Stimulated activated CD4-positive, alpha-beta T cell treated with anti-CD3 and anti-CD28 coated beads, TNF-alpha, amount 100 ng/mL, for 1 hour (primary cell): ENCODE measurements at places on chromosomes 1 and 21.
A peak's percentile ranks its signal among the peaks of the same experiment; 100 is the strongest.

DNA sequence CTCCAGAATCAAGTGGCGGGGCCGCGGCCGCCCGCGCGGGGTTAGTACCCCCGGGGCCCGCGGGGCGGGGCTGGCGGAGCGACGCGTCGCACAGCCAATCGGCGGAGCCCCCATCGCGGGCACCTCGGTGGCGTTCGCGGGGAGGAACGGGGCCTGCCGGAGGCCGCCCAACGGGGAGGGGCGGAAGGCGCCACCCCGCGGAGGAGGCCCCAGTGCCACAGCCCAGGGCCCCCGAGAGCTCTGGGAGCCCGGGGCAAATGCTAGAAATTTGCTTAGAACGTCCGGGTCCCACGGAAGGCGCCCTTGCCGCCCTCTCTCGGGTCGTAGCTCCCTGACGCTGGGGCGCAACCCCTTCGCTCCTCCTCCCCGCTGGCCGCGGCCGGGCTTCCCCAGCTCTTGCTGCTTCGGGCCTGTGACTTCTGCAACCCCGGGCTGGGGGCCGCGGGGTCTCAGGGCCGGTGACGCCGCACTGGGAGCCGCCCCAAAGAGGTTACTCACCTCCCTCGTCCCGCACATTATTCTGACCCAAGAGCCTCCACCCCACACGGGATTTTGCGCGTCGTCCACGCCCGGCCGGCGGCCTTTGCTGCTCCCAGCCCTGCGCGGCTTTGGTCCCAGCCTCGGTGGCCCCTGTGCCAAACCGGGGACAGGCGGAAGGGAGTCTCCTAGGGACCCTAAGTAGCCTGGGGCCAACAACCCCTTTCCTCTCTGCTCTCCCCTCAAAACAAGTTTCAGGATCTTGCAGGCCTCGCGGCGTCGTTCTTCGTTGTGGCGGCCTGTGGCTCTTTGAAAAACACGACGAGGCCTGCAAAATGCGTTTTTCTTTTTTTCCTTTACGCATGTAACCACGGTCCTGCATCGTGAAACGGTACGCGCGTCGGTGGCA lies at the start of gene RUNX3:
RUNX3 (minus strand) TSS at position 17 of the 886 bp plus-strand sequence. CDS start 408 bp downstream, outside the sequence.
- DNase-seq, result peak; percentile 86

- DNase-seq, result no peak
Measured at GRCh38 chr1:171279678-171280077, 31.4 kb downstream of the FMO1 start.

- no peak for DNase-seq
Measured at GRCh38 chr1:230246551-230246950, 179.5 kb downstream of the GALNT2 start.

- no peak for DNase-seq
Measured at GRCh38 chr1:72777918-72778317, 495.6 kb upstream of the NEGR1 start.

DNA sequence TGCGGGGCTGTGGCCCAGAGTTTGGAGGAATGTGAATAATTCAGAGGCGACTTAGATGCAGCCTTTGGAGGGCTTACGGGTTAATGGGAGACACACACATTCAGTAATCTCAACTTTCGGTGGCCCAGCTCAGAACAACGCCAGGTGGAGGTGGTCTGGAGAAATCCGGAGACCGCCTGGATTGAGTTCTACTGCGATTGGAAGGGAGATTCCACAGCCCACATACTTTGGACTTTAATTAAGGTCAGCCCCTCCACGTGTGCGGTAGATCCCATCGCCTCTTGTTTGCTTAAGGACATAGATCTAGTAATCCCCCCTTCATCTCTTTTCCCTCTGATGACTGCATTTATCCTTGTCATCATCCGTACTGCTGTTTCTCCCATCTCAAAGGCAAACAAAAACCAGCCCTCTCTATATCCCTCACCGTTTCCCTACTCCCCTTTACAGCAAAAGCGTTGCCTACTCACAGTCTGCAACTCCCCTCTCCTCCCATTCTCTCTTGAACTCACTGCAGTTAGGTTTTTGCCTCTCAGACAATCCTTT lies 720 bp upstream of the BSDC1 start:
- DNase-seq, result no peak

GRCh38 chr1:26701266-26701994 lies 5.6 kb downstream of the ARID1A start:
- DNase-seq, result no peak

GRCh38 chr1:177973585-177973984 lies 3.7 kb upstream of the SEC16B start:
- no peak for DNase-seq

GRCh38 chr1:115495625-115496024 lies 146.1 kb upstream of the VANGL1 start:
- DNase-seq, result no peak

- DNase-seq, result no peak
Measured at GRCh38 chr1:68151690-68152089, 80.6 kb downstream of the WLS start.

GRCh38 chr21:46655230-46655629 lies 19.8 kb downstream of the PRMT2 start:
- DNase-seq, result no peak

- no peak for DNase-seq
Measured at GRCh38 chr1:207342332-207342731, 20.9 kb downstream of the CD55 start.

DNA sequence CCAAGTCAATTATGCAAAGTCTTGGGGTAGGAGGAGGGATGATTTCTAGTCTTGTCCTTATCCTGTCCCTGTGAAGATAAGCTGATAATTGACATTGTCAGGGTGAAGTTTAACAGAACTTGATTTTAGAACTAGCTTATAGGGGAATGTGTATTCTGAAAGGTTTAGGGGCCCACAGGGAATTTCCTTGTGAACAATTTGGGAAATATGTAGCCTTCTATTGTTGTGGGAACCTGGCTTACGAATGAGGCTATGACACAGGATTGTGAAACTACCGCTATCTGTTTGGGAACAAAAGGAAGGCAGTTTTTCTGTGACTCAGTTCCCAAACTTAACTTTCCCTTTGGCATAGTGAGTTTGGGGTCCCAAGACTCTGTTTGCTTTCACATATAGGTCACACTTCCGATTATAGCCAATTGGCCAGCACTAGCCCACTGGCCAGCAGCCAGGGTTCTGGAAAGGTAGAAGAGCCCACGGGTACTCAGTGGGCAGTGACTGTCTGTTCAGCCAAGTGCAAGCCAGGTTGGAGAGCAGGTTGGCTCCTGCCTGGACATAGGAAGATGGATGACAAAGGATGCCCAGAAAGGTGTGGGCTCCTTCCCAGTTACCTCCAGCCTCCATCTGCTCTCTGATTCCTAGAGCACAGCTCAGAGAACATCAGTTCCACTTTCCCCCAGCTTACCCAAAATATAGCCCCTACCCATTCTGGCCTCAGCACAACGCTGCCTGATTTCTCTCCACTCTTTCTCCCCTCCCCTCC lies 35.5 kb downstream of the H3-3A start:
- no peak for DNase-seq

DNA sequence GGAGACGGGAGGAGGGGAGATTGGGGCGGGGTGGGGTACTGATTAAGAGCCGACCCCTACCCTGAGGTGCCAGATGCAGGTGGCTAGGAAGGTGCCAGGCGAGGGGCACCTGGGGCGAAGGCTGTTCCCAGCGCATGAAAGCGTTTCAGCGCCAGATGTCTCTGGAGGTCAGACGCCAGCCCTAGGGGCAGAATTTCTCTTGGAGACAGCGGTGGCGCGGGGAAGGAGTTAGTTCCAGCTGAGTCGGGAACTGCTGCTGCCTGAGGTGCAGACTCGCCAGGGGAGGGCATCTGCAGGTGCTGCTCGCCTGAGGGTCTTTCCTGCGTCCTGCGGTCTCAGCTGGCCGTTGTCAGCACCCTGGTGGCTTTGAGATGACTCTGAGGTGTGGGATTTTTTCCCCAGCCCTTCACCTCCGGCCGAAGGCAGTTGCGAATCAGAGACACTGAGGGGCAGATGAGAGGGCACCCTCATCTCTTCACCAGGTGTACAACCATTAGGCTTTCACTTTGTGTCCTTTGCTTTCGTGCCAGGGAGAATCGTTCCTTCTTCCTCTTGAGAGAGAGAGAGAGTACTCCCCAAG lies 539 bp downstream of the CGN start:
- DNase-seq, result peak; percentile 4

GRCh38 chr1:23149114-23149513 lies 19.5 kb downstream of the LUZP1 start:
- no peak for DNase-seq

- DNase-seq, result no peak
Measured at GRCh38 chr1:185775501-185775900, 41.3 kb downstream of the HMCN1 start.

GRCh38 chr1:53398576-53399365 lies 60.4 kb upstream of the DMRTB1 start:
- no peak for DNase-seq

DNA sequence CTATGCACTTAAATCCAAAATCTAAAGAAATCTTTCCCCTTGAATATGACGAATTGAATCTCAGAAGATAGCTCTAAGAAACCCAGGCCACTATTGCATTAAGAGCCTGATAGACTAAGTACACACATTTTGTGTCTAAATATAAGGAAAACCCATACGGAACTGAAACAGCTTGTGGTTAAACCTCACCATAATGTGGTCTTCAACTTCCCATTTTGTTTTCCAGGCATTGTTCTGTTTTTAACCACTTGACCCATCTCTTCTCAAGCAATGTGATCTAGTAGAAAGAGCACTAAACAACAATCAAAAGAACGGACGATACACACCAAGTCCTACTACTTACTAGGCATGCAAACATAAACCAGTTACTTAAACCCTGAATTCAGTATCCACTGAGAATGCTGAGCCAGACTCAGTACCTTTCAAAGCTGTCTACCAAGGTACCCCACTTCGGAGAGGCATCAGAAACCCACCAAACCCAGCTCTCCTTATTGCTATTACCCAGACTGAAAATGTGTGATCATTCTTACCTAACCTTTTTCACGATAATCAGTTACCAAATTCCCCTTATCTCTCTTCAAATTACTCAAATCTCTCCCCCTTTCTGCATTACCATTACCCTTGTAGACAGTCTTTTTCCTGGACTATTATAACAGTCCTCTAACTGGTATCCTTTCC lies 12.8 kb downstream of the OTUD7B start:
- DNase-seq, result no peak

GRCh38 chr1:29635501-29636263 lies 399.4 kb downstream of the PTPRU start:
- no peak for DNase-seq

- no peak for DNase-seq
Measured at GRCh38 chr1:50271968-50272578, 151.2 kb downstream of the DMRTA2 start.

GRCh38 chr1:229392936-229393335 lies 41.0 kb downstream of the ACTA1 start:
- DNase-seq, result no peak

DNA sequence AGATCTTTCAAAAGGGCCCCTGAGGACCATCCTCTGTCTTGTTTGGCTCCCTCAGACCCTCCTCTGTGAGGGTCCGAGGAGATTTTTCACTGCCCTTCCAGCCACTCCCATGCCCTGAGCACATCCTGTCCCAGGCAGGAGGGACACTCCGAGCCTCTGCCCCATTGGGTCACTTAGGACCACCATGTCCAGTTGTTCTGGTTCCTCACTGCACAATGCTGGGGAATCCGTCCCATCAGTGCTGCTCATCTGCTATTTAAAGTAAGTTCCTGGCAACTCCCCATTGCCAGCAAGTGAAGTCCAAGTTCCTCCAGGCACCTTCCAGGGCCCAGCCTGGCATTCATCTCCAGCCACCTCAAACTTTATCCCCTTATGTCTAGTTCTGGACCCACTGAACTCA lies 117.5 kb upstream of the GRIK3 start:
- no peak for DNase-seq

GRCh38 chr1:59903141-59903754 lies 23.3 kb downstream of the CYP2J2 start:
- no peak for DNase-seq

DNA sequence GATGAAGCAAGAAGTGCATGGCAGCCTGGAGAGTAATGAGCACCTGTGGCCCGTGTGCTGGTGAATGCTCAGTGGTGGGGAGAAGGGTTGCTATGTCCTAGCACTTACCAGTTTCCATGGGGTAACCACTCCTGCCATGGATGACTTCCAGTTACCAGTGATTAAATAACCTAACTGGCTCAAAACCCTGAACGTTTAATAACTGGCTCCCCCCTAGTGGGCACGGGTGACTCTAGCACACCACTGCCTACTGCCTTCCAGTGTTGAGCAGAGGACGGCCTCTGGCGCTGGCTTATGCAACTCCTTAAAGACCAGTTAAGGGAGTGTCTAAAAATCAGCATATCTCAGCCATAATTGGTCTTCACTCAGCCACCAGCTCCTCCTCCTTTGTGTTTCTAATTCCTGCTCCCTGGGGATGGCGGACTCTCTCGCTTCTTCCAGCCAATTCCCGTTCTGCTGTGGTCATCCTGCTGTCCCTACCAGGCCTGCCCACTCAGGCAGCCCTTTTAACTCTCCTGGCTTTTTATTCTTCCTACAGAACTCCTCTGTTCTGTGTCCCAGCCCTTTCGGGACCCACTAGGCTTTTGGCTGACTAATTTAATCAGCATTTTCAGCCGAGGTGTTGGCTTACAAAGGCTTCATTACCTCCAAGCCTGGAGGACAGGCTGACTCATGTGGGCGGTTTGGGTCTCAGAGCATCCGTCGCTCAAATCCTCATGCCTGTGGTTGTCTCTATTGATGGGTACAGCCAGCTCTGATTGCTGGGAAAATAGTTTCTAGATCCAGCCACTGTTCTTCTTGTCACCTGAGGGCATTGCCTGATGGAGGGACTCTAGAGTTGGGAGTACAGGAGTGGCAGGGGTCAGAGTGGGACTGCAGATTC lies 332.4 kb downstream of the CAMTA1 start:
- DNase-seq, result no peak

GRCh38 chr1:17140279-17140678 lies 21.0 kb upstream of the PADI2 start:
- DNase-seq, result no peak

GRCh38 chr1:205993068-205993467 lies 10.1 kb downstream of the RAB7B start:
- DNase-seq, result no peak

DNA sequence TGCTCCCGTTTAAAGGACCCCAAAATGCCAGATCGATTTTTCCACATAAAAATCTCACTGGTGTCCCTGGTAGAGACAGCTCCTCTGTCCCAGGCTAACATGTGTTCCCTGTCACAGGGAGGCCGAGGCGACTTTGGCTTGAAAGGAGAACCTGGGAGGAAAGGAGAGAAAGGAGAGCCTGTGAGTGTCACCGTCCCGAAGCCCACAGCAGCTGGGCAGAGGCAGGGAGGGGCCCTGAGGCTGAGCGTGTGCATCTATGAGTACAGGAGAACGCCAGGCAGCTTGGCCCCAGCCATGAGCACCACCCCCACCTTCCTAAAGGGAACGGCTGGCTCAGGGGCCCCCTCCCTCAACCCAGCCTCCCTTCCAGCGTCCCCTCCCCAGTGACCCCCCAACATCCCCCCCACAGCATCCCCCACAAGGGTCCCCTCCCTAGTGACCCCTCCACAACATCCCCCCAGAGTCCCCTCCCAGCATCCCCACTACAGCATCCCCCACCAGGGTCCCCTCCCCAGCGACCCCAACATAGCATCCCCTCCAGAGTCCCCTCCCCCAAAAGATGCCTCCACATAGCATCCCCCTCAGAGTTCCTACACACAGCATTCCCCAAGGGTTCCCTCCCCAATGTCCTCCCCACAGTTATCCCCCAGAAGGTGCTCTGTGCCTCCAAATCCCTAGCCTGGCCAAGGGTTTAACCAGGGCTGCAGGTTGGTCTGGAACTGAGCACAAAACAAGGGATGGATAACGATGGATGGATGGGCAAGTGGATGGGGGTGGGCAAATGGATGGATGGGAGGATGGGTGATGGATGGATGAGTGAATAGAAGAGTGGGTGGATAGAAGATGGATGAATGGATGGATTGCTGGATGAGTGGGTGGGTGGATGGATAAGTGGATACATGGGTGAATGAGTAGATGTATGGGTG lies 25.1 kb downstream of the COL6A2 start:
- no peak for DNase-seq

- no peak for DNase-seq
Measured at GRCh38 chr1:155003766-155004351, 1.3 kb downstream of the ZBTB7B start.
